Ureter (tissue), 1 donor: ENCODE measurements at places on chromosomes 2 and 18.

DNA sequence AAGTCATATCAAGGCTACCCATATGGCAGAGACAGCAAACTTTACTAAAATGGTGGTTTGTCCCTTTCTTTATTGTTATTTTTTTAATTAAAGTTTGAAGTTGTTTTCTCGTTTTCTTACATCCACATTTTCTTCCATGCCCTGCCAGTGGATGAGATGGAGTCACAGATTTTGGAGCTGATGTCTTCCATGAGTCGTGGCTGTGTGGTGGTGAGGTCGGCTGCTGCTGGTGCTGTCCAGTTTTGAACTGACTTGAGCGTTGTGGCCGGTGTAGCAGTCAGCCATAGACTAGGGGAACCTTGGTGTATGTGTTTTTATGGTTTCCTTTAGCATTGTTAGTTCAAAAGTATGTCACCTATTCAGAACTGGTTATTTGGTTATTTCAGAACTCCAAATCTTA lies 182.8 kb downstream of the SH3RF3 start:
- no peak for DNase-seq

DNA sequence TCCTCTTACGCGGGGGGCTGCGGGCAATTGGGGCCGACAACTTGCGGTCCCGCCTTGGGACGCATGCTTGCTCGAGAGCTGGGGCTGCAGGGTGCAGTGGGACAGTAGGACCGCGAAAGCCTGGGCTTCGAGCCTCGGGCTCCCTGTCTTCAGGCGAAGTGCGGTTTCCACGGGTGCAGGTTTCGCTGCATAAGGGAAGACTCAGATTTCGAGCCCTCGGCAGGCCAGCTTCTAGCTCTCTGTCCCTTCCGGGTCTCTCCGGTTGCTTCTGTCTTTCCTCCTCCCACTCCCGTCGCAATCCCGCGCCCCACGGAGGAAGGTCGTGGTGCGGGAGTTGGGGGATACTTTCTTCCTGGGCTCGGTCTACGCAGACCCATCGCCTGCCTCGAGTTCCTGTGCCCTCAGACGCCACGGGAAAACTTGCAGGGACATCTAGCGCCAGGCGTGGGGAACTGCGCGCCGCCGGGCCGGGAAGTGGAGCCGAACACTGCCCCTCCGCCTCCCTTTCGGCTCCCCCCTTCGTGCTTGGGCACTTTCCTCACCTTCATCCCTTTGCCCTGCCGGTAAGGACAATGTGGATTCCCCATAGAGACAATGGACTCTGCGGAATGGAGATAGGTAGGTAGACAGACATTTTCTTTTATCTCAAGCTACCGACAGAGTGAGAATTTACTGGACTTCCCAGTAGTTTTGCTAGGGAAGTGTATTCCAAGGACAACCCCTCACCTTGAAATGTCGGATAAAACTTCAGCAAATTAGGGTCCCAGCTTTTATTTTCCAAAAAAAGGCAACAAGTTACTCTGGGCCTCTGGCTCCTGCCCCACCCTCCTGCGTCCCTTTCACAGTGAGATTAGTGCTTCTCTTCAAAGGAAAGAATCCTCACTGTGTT lies 4.2 kb upstream of the HOXD13 start:
- no peak for DNase-seq

DNA sequence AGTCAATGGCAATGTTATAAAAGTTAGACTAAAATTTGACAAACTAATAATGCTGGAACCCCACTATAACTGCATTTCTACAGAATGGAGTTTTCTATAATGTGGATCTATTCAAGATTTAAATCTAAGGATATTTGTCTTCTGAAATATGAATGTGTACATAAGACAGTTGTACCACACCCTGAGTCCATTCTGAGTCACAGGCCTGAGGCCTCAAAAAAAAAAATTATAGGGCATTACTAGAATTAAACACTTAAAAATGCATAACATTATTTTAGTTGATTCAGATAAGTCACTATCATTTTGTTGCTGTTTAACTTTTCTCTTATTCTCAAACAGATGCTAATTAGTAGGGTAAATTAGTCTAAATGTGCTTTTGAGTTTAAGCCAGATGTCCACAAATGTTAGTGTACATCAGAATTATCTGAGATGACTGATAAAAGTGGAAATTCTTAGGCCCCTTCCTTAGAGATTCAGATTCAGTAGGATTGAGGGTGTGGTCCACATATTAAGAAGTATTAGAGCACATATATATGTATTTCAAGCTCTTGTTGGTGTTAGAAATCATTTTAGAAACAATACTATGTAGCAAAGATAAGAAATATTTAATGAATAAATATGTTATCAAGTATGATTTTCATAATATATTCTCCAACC lies 42.4 kb upstream of the COL5A2 start:
- no peak for DNase-seq

DNA sequence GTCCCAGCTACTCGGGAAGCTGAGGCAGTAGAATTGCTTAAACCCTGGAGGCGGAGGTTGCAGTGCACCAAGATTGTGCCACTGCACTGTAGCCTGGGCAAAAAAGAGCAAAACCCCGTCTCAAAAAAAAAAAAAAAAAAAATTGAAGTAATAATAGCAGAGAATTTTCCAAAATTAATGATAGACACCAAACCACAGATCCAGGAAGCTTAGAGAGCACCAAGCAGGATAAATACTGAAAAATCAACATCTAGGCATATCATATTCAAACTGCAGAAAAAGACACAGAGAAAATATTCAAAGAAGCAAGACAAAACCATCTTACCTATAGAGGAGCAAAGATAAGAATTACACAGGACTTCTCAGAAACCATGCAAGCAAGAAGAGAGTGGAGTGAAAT lies 33.5 kb downstream of the BUB1 start:
- DNase-seq: no peak

DNA sequence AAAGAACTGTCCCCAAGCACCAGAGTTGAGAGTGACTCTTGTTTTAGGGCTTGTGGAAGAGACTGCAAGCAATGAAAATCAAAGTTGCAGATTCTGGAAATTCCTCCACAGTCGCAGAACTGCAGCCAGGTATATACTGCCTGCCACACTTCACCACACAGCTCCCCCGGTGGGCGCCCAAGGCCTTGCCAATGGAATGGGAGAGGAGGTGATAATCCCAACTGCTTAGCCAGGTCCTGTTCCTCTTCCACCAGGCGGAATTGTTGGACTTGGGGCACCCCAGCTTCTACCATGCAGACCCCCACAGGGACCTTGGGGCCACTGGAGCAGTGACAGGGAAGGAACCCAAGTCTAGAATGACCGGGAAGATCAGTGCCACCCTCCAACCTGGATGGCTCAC lies 4.8 kb upstream of the PDIA6 start:
- no peak for DNase-seq

DNA sequence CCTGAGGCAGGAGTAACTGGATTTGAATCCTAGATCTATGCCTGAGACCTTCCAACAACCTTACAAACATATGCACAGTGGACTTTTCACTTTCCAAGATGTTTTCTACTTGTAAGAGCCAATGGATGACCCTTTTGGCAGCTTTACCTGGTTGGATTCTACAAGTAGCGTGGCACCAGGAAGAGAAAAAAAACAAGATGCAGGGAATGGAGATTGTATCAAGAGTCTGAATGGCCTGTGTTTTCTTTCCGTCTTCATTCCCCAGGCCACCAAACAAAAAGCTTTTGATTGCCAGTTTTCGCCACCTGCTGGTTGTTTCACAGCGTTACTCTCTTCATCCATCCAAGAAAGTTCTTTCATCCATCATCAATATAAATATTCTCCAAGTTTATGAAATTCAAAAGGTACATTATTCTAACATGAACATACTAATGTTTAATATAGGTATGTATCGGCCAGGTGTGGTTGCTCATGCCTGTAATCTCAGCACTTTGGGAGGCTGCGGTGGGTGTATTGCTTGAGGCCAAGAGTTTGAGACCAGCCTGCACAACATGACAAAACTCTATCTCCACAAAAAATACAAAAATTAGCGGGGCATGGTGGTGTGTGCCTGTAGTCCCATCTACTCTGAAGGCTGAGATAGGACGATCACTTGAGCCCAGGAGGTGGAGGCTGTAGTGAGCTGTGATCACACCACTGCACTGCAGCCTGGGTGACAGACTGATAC lies 3.5 kb upstream of the BCL2 start:
- DNase-seq: peak; percentile 78

- no peak for DNase-seq
Measured at GRCh38 chr2:187002242-187002641, 153.3 kb upstream of the ZSWIM2 start.

DNA sequence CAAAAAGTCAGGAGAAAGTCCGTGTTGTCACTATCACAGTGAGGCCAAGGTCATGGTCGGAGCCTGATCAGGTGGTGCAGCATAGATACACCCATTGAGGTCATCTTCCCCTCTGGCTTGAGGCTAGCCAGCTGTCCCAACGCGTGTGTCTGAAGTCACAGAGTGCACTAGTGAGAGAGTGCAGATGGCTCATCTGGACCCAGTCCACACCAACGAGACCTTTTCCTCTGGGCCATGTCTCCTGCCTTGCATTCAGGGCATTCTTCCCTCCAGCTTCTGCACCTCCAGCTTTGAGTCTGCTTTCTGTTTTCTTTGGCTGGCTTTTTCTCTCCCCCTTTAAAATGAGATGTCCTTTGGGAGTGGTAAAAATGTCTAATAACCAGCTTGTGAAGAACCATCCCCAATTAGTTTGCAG lies 146.9 kb downstream of the TDRD15 start:
- peak; percentile 69 for DNase-seq

DNA sequence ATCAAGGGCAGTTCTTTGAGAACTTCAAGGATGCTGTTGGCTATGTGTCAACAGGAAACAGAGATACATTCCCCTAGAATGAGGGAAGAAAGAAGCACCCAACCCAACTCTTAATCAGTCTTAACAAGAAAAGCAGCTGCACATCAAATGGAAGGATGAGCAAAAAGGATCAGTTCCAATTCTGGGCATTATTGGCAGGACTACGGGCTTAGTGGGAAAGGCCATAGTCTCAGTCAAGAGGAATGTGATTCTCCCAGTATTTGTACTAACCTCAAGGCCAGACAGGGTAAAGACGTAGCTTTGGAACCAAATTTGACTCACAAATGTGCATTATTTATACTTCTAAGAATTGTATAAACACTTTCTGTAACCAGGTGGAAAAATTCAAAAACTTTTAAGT lies 18.2 kb downstream of the BMP10 start:
- DNase-seq: no peak

DNA sequence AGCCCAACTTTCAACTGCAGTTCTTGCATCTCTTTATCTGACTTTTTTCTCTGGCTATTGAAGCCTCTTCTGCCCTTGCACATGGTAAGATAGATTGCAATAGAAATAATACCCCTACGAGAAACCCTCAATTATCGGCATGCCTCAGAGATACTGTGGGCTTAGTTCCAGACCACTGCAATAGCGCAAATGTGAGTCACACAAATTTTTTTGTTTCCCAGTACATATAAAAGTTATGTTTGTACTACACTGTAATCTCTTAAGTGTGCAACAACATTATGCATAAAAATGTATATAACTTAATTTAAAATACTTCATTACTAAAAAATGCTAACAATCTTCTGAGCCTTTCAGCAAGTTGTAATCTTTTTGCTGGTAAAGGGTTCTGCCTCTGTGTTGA lies 124.7 kb downstream of the PDE1A start:
- DNase-seq: no peak

GRCh38 chr2:96320728-96321622 lies 4.1 kb upstream of the ITPRIPL1 start:
- no peak for DNase-seq

DNA sequence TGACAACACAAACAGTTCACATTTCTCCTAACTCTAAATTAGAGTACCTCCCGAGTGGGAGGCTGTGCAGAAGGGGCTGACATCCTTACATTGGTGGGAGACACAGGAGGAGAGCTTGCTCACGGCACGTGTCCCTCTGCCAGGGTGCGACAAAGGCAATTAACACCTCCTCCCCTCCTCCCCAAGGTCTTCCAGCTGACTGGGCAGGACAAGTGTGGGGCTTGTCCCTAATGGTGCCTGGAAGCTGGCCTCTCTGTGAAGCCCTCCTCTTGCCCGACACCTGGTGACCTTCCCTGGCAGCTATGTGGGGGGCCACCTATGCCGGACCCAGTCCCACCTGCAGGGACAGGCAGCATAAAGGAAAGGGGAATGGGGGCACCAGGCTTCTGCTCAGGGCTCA lies 57.0 kb downstream of the FAM168B start:
- peak; percentile 28 for DNase-seq

DNA sequence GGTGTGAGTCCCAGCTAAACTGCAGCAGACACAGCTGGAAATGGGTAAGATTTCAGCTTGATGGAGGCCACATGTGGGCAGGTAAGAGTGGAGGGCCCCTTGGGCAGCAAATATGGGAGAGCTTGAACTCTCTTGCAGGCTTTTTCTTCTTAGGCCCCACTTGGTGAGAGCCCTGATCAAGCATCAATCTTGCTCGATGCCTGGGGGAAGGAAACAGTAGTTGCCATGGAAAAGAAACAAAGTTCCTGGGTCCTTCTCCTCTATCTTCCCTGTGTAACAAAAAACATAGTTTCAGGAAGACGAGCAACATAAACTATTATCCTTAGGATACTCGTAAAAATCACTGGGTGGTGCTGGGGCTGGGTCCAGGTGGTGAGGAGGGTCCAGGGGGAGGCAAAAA lies 42.9 kb downstream of the KIAA1328 start:
- no peak for DNase-seq
